ENCODE measurements at places on chromosomes 12 and 14. TPM values are rescaled to one million over a fixed set of nuclear protein-coding genes. Genes with fewer than 3 reads are reported as not detected.

GRCh38 chr14:63551332-63551731 lies 8.2 kb upstream of the PPP2R5E start:
- peak; percentile 21 for DNase-seq

- DNase-seq, result no peak
These were observed 1505.5 kb upstream of the TMEM132C start for GRCh38 chr12:126761420-126761819.

GRCh38 chr14:78752518-78753188 lies 582.5 kb downstream of the NRXN3 start:
- no peak for DNase-seq

The ATL1 gene
- total RNA-seq, result not detected

GRCh38 chr12:45256721-45257120 lies 40.8 kb downstream of the ANO6 start:
- DNase-seq, result no peak

The TAS2R50 gene
- total RNA-seq, result not detected

The ADAM21 gene
- total RNA-seq, result 1.7 TPM

- no peak for DNase-seq
These were observed 66.7 kb downstream of the PDE3A start for GRCh38 chr12:20434996-20435395.

DNA sequence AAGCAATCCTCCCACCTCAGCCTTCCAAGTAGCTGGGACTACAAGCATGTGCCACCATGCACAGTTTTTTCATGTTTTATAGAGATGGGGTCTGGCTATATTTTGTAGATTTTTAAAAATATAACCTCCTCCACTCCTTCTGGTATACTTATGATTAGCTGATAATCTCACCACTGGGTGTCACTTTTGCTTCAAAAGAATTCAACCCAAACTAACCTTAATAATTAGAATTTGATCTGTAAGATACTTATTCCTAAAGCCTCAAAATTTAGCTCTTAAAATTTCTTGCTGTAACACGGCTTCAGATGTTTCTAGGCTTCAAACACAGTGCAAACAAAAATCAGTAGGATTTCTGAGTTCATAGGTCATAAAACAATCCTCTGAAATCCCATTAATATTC lies 130.3 kb downstream of the CEP83 start:
- no peak for DNase-seq

The LBHD2 gene
- total RNA-seq, result not detected

DNA sequence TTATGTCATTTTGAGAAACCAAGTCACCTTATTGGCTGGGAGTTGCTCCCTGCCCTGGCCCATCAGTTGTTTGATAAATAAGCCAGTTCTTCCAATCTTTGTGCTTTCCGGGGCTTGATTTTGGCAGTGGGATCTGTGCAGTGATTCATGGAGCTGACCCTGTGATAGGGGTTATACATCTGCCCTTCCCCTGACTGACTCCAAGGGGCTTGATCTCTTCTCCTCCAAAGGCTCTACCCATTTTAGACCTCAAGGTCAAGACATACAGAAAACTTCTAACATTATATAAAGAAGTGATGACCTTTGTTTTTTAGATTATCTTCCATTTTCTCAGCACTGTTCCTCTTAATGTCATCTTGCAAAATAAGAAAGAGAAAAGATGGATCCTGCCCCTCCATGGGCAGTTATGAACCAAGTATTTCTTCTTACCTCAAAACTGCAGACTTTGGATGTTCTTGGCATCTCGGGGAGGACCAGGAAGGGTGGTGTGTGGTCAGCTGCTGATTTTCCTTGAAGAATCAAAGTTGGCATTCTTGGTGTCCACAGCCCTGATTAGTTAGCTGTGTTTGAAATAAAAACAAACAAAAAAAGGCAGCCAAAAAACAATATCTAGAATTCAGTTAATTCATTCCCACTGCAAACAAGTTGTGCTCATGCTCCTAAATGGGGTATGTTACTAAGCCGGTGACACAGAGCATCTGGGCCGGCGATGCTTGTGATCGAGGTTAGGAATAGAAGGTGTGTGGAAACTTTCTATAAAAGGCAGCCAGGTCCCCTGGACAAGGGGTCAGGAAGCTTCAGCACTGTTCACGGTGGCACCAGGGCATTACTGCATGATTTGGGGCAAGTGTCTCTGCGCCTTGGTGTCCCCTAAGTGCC lies 120.2 kb downstream of the SAMD4A start:
- DNase-seq, result peak; percentile 14

DNA sequence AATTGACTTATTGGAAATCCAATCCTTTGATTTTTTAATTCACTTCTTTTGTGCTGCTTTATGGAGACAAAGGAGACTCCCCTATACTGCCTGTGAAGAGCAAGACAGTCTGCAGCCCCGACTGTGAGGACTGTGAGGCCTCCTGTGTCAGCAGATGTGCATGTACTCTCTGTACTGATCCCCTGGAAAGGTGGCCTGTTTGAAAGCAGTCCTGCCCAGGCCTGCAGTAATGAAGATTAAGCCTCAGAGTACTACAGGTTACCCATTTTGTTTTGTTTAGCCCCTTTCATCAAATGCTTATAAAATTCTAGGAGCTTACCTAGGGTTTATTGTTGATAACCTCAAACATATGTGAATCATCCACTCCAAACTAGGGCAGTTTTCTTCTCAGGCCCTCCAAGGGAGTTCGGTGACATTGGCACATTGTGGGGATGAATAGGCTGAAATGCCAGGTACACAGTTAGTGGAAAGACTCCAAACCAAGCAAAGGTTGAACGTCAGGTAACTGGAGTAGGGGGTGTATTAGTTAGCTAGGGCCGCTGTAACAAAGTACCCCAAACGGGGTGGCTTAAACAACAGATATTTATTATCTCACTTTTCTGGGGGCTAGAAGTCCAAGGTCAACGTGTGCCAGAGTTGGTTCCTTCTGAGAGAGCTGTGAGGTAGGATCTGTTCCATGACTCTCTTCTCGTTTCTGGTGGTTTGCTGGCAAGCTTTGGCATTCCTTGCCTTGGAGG lies 208.7 kb upstream of the BCL2L14 start:
- DNase-seq, result no peak

The DENR gene
- 19.7 TPM for total RNA-seq

The LMNTD1 gene
- not detected for total RNA-seq

- no peak for DNase-seq
These were observed 154.3 kb upstream of the C14orf180 start for GRCh38 chr14:104425171-104425681.

The PITPNM2 gene
- 0.69 TPM for total RNA-seq

DNA sequence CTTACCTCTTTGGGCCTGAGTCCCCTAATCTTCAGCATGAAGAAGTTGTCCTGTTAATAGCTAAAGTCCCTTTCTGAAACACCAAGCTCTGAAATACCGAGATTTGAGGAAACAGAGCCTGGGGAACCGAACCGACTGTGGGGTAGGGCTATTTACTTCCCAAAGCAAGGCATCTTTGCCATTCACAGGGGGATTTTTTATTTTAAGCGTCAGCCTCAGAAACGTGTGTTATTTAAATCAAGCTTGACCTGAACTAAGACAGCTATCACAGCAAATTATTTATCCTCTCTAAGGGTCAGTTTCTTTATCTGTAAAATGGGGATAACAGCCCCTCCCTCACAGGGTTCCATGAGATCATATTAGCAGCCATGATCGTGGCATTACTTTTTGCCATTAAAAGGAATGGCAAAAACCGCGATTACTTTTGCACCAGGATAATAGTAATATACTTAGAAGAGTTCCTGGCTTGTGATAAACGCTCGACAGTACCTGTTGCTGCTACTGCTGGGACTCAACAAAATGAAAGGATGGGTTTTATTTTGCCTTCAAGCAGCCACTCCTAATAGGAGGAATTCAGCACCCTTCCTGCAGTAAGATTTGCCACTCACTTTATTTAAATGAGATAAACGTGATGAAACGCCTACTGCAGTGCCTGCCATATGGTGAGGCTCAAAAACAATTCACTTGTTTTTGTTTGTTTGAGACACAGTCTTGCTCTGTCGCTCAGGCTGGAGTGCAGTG lies 1.3 kb upstream of the CORO1C start:
- DNase-seq, result no peak

GRCh38 chr12:3320881-3321509 lies 170.0 kb upstream of the PRMT8 start:
- DNase-seq, result no peak

DNA sequence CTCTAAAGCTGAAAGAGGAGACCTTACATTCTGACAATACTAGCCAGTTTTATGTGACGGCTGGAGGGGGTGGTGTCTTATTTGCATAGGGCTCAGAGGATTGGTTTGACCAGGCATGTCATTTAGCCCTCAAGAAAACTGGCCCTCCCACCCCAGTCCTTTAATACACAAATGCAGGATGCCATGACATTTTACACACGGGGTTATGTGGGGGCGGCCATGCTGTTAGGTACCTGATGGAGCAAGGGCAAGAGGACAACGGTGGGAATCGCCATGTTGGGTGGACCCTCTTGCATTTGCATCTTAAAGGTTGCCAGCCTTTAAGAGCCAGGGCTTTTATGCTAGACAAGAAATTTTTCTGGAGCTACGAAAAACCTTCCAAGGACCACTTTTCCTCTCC lies 23.3 kb downstream of the MDM2 start:
- DNase-seq, result no peak

DNA sequence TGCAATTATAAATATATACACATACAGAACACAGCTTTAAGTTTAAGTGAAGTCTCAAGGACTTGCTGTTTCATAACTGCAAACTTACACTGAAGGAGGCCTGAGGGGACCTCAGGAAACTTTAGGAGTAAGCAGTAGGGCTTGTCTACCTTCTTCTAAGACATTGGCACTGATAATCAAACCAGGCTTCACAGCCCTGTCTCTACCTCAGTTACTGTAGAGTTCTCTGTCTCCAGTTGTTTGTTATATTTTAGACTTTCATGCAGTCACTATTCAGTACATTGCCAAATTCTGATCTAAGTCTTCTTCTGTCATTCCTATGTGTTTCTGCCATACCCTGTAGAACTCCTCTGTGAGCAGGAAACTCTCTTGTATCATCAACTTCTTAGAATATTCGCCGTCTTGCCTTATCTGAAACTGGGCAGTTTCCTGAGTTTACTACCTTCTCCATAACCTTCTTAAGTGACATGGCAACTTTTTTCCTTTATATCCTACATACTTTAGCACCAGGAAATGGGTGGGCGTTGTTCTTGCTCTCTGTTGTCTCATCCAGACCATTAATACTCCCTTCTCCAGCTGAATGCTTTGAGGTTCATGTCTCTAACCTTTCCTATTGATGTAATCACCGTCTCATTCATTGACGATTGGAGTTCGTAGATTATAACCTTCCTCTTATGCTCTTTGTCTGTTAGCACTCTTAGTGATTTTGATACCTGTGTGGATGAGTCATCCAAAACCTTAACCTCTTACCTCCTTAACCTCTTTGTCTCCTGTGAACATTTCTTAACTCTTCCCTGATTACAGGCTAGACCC lies 11.4 kb downstream of the APAF1 start:
- no peak for DNase-seq

- no peak for DNase-seq
These were observed 177.2 kb upstream of the RASSF8 start for GRCh38 chr12:25781232-25781631.

The CCDC177 gene
- total RNA-seq, result not detected

GRCh38 chr14:22820731-22821130 lies 5.5 kb upstream of the SLC7A7 start:
- DNase-seq, result no peak

The CARMIL3 gene
- not detected for total RNA-seq

GRCh38 chr14:24186831-24187538 lies 1.6 kb downstream of the IPO4 start:
- no peak for DNase-seq

- no peak for DNase-seq
These were observed 103.0 kb downstream of the C12orf42 start for GRCh38 chr12:103392722-103393121.

DNA sequence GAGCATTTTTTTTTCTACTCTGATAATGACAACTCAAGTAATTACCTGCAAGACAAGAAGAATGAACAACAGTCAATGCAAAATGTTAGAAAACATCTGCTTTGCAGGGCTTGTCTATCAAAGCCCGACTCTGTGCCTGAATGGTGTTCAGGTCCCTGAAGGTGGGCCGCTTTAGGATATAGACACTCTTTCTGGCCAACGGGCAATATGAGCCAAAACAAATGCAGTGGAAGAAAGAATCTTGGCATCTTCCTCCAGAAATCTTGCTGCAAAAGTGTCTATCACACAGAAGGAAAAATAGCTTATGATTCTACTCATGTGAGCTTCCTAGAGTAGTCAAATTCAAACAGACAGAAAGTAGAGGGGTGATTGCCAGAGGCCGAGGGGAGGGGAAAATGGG lies 32.7 kb downstream of the FOS start:
- no peak for DNase-seq

DNA sequence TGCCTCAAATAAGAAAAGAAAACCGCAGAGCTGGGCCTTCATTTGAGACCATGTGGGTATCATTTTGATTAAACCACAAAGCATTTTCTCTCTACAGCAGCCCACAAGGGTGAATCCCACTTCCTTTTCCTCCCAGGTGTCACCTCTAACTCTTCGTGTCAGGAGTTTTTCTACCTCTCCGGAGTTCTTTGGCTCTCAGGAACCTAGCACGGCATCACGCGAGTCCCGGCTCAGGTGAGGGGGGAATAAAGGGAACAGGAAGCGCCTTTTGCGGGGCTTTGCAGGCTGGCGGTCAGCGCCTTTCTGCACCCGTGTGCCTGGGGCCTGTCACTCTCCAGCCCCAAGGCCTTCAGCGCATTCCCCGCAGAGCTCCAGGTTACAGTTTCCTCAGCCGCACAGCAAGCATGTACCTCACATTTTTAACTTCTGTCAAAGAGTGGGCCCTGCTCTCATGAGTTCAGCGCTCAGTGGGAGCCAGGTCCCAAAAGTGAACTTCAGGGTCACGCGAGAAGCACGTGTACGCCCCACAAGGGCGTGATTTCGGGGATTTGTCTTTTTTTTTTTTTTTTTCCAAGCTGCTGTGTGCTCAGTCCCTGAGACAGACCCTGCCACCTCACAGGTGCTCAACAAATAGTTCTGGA lies 740 bp upstream of the PRPF40B start:
- DNase-seq, result peak; percentile 26

- DNase-seq, result no peak
These were observed 4.2 kb downstream of the RNF31 start for GRCh38 chr14:24151404-24152080.

DNA sequence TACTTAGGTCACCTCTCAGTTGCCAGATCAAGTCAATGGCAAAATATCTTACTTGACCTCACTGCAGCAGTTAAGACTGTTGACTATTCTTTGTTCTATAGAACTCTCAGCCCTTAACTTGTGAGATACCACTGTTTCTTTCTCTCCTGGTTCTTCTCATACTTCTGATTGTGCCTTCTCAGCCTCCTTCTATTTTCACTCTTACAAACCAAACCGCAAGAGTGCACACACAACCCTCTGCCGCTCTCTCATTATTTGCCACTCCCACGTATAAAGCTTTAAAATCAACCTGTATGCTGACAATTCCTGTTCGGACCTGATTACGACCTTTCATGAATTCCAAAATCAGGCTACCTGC lies 4.5 kb downstream of the E2F7 start:
- DNase-seq, result no peak

The CABP1 gene
- total RNA-seq, result not detected

All from MG63 (cell line).